ENCODE measurements at places on chromosomes 2 and 18.
A peak's percentile ranks its signal among the peaks of the same experiment; 100 is the strongest.

- no peak for DNase-seq
These were observed 1110.0 kb upstream of the ACVR2A start for GRCh38 chr2:146734821-146735190.

DNA sequence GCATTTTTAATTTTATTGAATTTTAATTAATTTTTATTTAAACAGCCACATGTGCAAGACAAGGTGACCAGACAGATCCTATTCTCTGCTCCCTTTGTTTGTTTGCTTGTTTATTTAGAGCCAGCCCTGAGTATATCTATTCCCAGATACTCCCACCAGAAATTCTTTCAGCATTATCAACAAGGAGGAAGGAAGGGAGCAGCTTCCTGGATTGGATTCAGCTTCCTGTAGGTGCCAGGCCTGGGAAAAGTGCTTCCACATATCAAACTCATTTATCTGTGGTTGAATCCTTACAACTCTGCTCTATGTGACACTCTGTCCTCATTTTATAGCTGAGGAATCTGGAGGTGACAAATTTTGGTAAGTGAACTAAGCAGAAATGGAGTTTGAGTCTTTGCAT, 60.5 kb upstream of the KLF7 start:
- DNase-seq: no peak

GRCh38 chr2:105320651-105321215, 8.8 kb downstream of the TGFBRAP1 start:
- DNase-seq: no peak

DNA sequence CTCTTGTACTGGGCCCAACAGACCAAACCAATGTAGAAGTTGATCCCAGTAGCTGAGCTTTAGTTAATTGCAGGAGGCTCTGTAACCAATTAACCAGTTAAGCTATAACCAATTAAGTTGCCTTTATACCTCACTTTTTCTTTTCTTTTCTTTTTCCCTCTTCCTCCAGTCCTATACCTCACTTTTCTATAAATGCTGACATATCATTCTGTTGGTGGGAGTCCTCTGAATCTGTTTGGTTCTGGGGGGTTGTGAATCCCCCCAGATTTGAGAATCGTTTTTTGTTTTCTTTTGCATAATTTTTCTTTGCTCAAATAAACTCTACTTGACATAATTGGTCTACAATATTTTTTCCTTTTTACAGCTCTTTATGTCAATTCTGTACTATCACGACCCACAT, 38.1 kb upstream of the ACMSD start:
- DNase-seq: no peak

DNA sequence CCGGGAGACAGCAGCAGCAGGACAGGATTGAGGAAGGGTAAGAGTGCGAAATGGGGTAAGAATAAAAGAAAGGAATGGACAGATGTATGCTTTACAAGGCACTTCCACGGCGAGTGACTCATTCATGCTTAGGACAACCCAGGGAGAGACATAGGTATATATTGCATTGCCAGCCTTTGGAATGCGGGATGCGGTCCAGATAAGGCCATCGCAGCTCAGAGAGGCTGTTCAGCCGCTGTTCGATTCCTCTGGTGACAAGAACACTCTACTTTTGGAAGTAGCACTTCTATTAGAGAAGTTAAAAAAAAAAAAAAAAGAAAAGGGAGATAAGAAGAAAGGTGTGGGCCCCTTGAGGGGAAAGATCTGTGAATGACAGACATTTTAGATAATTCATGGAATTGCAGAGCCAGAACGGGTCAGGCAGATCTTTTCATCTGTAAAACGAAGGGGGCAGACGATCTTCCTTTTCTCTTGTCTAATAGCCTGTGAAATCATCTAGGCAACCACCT, 819 bp upstream of the NCOA1 start:
- DNase-seq: peak; percentile 47

- DNase-seq: no peak
These were observed 608.8 kb downstream of the ADCYAP1 start for GRCh38 chr18:1513519-1513918.

DNA sequence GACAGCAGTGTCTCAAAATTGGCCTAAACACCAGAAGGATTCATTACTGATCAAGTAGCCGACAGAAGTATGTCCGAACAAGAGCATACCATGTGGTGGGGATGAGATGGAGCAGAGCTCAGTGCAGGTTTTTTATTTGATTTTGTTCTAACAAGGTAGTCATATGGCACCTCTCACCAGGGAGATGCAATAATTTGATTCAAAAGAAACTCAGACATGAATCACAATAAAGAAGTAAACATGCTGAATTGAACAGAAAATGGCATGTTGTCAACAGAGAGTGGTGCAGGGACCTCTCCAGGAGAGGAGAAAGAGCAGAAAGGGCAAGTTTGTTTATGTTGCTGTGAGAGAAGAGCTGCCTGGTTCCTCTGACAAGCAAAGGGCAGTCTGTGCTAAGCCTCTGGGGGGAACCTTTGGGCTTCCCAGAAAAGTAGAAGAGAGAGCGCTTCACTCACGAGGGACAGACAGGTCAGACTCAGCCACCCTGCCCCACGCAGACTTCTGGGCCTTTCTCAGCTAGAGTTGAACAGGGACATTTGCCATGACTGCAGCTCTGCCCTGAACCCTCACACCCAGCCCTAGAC, 351.3 kb upstream of the RAB12 start:
- DNase-seq: no peak

Measured in activated T-cell treated with anti-CD3 and anti-CD28 coated beads, Interleukin-2, amount 50 U/mL, for 24 hours (primary cell).